ENCODE measurements at places on chromosomes 13 and 19. TPM values are rescaled to one million over a fixed set of nuclear protein-coding genes. Genes with fewer than 3 reads are reported as not detected.

DNA sequence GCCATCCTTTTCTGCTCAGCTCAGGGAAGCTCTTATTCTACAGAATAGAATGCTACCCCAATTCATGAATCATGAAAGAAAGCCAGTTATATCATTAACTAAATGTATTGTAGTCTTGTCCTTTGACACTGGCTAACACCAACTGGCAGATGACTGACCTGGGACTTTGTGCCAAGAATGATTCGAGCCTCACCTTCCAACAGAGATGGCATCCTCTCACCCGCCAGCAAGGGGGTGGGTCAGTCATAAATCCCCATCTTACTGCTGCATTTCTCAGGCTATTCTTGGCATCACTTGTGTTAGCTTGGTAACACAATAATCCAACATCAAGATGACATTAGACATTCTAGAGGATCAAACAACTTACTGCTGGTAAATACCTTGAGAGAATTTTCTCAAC is 1239.8 kb upstream of the MIR17HG start:
- H3K4me3 ChIP-seq, result no peak overlapping the region
- H3K27me3 ChIP-seq, result no peaks in the 10 kb centered on the region
- no peak overlapping the region for H3K27ac ChIP-seq
- H3K36me3 ChIP-seq, result peaks cover 1% of the 10 kb centered on the region
- DNase-seq, result no peak

The STK24 gene
- total RNA-seq, result 207 TPM

The KMT5C gene
- 31.3 TPM for total RNA-seq

GRCh38 chr19:45450012-45450333 is 17.8 kb upstream of the FOSB start:
- H3K4me1 ChIP-seq, result peaks cover 49% of the 10 kb centered on the region
- peak overlapping the region; percentile 97 for H3K27ac ChIP-seq
- H3K27me3 ChIP-seq, result no peaks in the 10 kb centered on the region

The BCL2L12 gene
- total RNA-seq, result 82.6 TPM

The ZNF616 gene
- 12.1 TPM for total RNA-seq

DNA sequence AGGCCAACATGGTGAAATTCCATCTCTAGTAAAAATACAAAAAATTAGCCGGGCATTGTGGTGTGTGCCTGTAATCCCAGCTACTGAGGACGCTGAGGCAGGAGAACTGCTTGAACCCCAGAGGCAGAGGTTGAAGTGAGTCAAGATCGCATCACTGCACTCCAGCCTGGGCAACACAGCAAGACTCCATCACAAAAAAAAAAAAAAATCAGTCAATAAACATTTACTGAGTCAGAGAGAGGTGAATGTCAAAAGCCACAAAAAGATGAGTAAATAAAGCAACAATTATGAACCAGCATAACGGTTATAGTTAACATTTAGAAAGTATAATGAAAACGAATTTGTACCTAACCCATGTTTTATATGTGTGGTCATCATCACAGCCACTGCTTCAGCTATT is 23.1 kb downstream of the PSPC1 start:
- H3K4me1 ChIP-seq, result peaks cover 32% of the 10 kb centered on the region
- H3K36me3 ChIP-seq, result peaks cover 31% of the 10 kb centered on the region
- no peak overlapping the region for H3K27ac ChIP-seq
- no peak for DNase-seq
- H3K27me3 ChIP-seq, result no peaks in the 10 kb centered on the region

The ZNF254 gene
- total RNA-seq, result 13.3 TPM

GRCh38 chr13:78593652-78594455 is 9.5 kb downstream of the POU4F1 start:
- H3K27me3 ChIP-seq, result peaks cover 82% of the 10 kb centered on the region
- H3K4me1 ChIP-seq, result peaks cover 12% of the 10 kb centered on the region
- no peak overlapping the region for H3K4me3 ChIP-seq
- peak overlapping the region; percentile 65 for H3K27ac ChIP-seq

GRCh38 chr19:13935765-13936510 is 2.3 kb downstream of the PODNL1 start:
- H3K4me3 ChIP-seq, result no peak overlapping the region
- no peaks in the 10 kb centered on the region for H3K36me3 ChIP-seq
- H3K4me1 ChIP-seq, result peaks cover 7% of the 10 kb centered on the region
- H3K27ac ChIP-seq, result no peak overlapping the region
- no peak for DNase-seq

DNA sequence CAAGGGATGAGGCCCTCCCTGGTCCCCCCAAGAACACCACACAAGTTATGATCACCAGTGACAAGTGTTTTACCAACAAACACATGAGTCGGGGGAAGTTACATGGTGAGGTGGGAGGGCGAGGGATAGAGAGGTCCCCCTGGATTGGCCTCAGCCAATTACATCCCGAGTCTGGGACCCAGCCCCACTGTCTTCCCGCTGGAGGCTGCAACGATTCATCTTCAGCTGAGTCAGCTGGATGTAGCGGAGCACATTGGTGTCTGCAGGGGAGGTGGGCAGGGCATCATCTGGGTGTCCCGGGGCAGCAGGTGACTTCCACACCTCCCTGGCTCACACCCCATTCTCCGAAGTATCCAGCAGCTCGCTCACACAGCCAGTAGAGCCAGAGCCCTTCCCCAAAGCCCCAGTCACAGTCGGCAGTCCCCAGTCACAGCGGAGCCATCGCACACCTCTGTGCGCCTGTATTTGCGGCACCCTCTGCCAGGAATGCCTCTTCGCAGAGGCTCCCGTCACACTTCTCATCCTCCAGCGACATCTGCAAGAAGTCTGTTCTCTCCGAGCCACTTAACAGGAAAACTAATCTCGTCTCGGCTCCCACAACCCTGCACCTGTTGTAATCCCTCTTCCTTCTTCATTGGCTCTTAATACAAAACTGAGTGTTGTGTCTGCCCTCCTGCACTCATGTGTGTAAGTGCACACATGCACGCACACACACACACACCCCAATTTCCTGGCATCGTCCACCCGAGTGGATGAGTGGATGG is 2.0 kb downstream of the TTC9B start:
- DNase-seq, result no peak
- peak overlapping the region; percentile 43 for H3K4me3 ChIP-seq
- H3K27me3 ChIP-seq, result peaks cover 36% of the 10 kb centered on the region
- no peak overlapping the region for H3K27ac ChIP-seq
- peaks cover 19% of the 10 kb centered on the region for H3K4me1 ChIP-seq

The ZNF358 gene
- 14.1 TPM for total RNA-seq

The CRB3 gene
- 5.0 TPM for total RNA-seq

DNA sequence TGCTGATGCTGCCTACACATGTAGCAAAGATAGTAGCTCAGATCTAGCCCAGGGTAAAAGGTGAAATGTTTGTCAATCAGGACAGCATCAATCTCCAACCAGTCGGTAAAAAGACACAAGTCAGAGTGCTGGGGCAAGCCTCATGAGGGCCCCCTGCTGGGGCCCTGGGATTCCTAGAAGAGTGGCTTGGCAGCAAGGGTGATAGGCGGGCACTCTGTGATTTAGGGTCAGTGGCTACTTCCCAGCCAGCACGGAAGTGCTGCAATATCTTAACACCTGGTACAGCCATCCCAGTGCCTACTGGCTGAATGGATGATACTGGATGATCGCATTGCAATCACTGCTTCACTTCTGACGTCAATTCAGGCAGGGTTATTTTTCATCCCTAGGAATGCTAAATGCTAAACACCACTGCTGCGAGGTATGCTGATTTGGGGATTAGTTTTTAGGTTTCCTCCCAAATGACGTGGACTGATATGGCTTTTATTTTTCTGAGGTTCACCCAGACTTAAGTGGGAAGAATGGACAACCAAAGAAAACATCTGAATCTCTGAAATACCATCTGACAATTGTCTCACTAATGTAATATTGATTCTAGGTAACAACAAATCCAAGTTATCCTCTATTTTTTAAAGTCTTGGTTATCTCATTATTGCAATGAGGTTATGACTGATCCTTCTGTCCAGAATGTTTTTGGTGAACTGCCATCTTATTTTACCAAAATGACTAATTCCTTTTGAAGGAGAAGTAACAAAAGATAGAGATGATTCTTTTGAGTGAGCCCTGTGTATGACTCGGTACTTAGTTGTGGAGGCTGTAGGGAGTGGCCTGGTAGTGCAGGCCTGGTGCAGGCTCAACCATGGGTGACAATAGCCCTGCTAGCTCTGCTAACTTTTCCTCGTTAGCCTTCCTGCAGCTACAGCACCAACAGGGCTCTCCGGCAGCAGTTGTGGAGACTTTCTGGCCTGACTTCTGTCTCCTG is 432.5 kb downstream of the FGF9 start:
- DNase-seq, result no peak
- peaks cover 2% of the 10 kb centered on the region for H3K36me3 ChIP-seq
- H3K4me1 ChIP-seq, result peaks cover 47% of the 10 kb centered on the region
- no peaks in the 10 kb centered on the region for H3K27me3 ChIP-seq

DNA sequence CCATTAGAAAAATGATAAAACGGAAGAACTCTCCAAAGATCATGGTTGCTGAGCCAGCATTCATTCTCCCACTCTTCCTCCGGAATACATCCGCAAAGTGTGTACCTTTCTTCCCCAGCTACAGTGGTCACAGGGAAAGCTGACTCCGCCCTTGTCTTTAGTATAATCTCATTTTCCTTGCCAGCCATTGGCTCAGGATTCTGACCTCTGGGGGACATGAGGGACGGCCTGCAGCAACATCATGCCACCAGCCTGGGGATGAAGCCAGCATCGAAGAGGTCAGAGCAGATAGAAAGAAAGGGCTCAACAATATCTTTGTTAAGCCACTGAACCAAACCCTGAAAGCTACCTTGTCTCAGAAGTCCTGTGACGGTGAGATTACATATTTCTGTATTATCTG is 46.3 kb upstream of the TPP2 start:
- H3K27ac ChIP-seq, result no peak overlapping the region
- no peaks in the 10 kb centered on the region for H3K36me3 ChIP-seq
- no peaks in the 10 kb centered on the region for H3K4me1 ChIP-seq
- no peak overlapping the region for H3K4me3 ChIP-seq
- H3K27me3 ChIP-seq, result peaks cover 19% of the 10 kb centered on the region

The FAM174C gene
- 59.8 TPM for total RNA-seq

- peak overlapping the region; percentile 94 for H3K4me3 ChIP-seq
- H3K27me3 ChIP-seq, result peaks cover 58% of the 10 kb centered on the region
- no peak overlapping the region for H3K27ac ChIP-seq
- H3K36me3 ChIP-seq, result no peaks in the 10 kb centered on the region
Measured at GRCh38 chr13:21672287-21672680, 1.4 kb downstream of the FGF9 start.

GRCh38 chr19:2503521-2504109 is 27.7 kb downstream of the GADD45B start:
- peaks cover 28% of the 10 kb centered on the region for H3K4me1 ChIP-seq
- H3K36me3 ChIP-seq, result no peaks in the 10 kb centered on the region
- DNase-seq, result peak; percentile 76
- H3K27me3 ChIP-seq, result peaks cover 11% of the 10 kb centered on the region
- H3K27ac ChIP-seq, result peak overlapping the region; percentile 61

- no peak for DNase-seq
- H3K27me3 ChIP-seq, result no peaks in the 10 kb centered on the region
- H3K27ac ChIP-seq, result no peak overlapping the region
- no peaks in the 10 kb centered on the region for H3K36me3 ChIP-seq
- peaks cover 8% of the 10 kb centered on the region for H3K4me1 ChIP-seq
Measured at GRCh38 chr19:49744946-49745381, 18.1 kb downstream of the TSKS start.

- H3K36me3 ChIP-seq, result peaks cover 2% of the 10 kb centered on the region
- no peak overlapping the region for H3K4me3 ChIP-seq
- H3K27ac ChIP-seq, result no peak overlapping the region
- DNase-seq, result peak; percentile 38
- peaks cover 27% of the 10 kb centered on the region for H3K4me1 ChIP-seq
Measured at GRCh38 chr19:1945899-1946298, 4.9 kb downstream of the CSNK1G2 start.

GRCh38 chr13:33758113-33758512 is 59.8 kb upstream of the RFC3 start:
- no peak for DNase-seq
- no peak overlapping the region for H3K4me3 ChIP-seq
- no peak overlapping the region for H3K27ac ChIP-seq
- H3K4me1 ChIP-seq, result no peaks in the 10 kb centered on the region
- H3K27me3 ChIP-seq, result peaks cover 9% of the 10 kb centered on the region

The EXOC3L2 gene
- total RNA-seq, result not detected

DNA sequence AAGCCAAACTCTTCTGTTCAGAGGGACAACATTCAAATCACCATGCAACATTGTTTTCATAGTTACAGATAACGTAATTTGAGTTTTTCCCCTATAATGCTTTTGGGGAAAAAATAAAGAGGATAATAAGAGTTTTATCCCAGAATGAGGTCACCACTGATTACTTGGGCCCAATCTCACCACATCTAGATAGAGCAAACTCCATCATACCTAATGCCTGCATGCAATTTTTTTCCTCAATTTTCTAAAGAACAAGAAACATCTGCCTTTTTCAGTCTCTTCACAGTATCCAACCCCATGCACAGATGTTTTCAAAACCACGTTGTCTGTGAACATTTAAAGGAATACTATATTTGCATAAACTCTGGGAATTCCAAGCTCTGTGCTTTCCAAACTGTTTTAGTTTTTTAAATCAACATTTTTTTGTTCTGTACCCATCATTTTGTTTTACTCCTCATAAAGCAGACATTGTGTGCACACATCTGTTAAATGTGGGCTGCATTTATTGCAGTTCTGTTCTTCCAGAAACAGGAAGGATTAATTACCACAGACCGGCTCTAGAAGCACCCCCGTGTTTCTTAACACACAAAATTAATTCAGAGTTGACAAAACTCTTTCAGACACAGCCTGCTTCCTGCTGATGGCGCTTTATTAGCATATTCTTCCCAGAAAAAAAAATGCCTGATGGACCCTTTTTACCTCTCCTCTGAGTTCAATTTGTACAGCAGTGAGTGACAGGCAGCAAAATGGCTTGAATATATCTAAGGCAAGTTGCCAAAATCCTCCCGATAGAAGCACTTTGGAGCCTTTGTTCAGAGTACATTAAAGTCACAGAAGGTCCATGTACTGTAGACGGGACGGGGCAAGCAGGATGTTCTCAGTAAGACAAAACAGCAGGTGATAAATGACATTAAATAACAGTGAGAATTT is 1171.9 kb downstream of the EFNB2 start:
- H3K36me3 ChIP-seq, result no peaks in the 10 kb centered on the region
- no peak overlapping the region for H3K4me3 ChIP-seq
- H3K27me3 ChIP-seq, result peaks cover 13% of the 10 kb centered on the region
- DNase-seq, result no peak

GRCh38 chr13:72431981-72432682 is 295.3 kb downstream of the MZT1 start:
- H3K27me3 ChIP-seq, result no peaks in the 10 kb centered on the region
- no peak overlapping the region for H3K27ac ChIP-seq
- H3K4me3 ChIP-seq, result no peak overlapping the region
- H3K36me3 ChIP-seq, result no peaks in the 10 kb centered on the region
- no peak for DNase-seq
- H3K4me1 ChIP-seq, result no peaks in the 10 kb centered on the region

- DNase-seq, result no peak
- no peaks in the 10 kb centered on the region for H3K36me3 ChIP-seq
- no peak overlapping the region for H3K27ac ChIP-seq
- no peak overlapping the region for H3K4me3 ChIP-seq
- peaks cover 2% of the 10 kb centered on the region for H3K27me3 ChIP-seq
- H3K4me1 ChIP-seq, result no peaks in the 10 kb centered on the region
Measured at GRCh38 chr19:33862981-33863380, 66.3 kb downstream of the KCTD15 start.

All from activated T-cell treated with anti-CD3 and anti-CD28 coated beads, Interleukin-2, amount 50 U/mL, for 72 hours (primary cell).